ENCODE measurements at places on chromosomes 11 and 22.

DNA sequence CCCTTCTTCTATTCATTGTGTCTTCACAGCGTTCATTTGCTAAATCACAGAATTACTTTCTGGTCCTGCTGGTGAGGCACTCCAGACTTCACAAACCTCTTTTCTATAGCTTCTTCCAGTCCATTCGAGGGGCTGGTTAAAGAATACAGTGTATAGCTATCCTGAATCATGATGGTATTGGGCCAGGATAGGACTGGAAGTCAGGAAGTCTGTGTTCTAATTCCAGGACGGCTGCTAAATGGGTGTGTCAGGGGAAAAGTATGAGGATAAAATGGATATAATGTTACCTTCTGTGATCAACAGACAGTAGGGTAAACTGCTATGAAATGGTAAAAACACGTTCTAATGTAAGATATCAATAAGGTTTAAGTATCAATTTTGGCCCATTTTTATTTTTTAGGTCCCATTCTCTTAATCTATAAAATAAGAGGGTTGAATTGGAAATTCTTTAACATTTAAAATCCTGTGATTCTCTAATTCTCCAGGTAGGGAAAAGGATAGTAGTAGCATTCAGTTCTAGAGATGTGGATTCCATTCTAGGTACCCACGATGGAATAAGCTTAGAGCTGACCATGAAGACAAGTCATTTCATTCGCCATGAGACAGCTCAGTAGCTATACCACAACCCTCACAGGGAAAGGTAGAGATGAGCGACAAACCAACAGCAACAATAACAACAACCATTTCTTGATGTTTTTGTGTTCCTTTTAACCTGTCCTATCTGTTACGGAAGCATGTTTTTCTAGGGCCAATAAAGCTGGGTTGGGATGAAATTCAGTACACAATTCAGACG is 96.1 kb downstream of the SLC1A2 start:
- no peak for DNase-seq

- no peak for DNase-seq
Observed at GRCh38 chr11:1566381-1567051, 5.6 kb downstream of the DUSP8 start.

- no peak for DNase-seq
Observed at GRCh38 chr11:76280882-76281557, 74.7 kb upstream of the WNT11 start.

DNA sequence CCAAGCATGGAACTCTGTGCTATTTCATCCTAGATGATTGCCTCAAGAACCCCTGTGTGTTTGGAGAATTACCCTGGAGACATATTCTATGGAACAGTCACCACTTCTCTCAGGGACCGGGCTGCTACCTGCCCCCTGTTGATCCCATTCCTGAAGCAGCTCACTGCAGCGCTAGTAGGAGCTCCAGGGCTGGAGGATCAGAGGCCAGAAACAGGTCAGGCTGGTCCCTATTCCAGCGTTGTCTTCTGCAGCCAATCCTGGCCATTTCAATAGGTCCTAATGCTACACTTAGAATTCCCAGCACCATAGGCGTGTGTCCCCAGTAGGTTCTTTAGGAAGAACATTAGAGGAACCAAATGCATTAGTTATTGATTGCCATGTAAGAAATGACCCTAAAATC is 48.9 kb downstream of the BTG4 start:
- no peak for DNase-seq

DNA sequence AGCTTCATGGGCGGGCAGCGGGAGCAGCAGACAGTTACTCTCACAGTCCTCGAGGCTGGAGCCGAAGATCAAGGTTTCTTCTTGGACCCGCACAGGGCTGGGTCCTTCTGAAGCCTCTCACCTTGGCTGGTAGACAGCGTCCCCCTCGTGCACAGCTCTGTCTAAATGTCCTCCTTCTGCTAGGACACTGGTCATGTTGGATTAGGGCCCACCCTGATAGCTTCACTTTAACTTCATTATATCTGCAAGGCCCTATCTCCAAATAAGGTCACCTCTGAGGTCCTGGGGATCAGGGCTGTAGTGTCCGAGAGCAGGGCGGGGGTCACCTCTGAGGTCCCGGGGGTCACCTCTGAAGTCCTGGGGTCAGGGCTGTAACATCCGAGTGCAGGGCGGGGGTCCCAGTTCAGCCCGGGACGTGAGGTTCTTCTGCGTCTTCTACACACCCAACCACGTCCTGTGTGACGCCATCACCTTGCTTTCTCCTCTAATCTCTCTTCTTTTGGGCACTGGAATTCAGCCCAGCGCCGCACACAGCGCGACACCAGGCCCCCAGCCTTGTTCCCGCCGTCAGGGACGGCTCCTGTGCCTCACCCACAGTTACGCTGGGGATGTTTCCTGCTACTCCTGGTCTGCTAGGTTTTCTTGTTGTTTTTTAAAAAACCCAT is 34.1 kb upstream of the TOLLIP start:
- no peak for DNase-seq
